Transverse colon (tissue), 4 donors: ENCODE measurements at places on chromosomes 13 and 19.

DNA sequence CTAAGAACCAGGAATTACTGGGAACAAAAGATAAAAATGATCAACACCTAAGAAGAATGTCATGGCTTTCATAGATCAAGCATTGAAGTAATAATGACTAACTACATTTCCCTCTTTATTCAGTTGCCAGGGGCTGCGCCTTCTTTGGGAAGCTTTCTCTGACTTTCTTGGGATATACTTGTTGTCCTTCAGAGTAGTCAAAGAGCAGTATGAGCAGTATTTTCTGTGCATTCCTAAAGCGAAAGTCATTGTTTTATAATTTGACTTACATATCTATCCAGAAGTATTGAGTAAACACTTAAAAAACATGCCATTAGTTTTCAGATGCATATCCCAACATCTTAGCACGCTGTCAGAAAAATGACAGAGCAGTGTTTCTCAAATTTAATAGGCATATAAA is 2412.4 kb downstream of the PCDH9 start:
- DNase-seq: no peak

DNA sequence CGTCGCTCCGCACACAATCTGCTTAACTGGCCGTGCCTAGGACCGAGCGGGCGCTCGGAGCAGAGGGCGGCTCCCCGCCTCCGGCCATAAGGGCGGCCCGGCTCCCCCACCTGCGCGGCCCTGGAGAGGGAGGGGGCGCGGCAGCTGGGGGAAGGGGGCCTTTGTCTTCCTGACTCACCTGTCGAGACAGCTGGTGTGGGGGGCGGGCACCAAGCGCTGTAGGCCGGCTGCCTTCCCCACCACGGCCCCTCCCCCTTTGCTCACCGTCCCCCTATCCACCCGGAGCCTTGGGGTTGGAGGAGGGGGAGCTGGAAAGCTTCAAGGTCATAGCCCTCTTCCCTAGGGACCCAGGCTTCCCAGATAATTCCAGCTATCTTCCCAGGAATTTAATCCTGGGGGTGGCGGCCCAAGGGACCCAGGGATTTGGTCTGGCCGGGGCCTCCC is 1.2 kb downstream of the VASP start:
- DNase-seq: peak; percentile 79

GRCh38 chr13:50026788-50027473 is 11.7 kb downstream of the KCNRG start:
- DNase-seq: no peak

DNA sequence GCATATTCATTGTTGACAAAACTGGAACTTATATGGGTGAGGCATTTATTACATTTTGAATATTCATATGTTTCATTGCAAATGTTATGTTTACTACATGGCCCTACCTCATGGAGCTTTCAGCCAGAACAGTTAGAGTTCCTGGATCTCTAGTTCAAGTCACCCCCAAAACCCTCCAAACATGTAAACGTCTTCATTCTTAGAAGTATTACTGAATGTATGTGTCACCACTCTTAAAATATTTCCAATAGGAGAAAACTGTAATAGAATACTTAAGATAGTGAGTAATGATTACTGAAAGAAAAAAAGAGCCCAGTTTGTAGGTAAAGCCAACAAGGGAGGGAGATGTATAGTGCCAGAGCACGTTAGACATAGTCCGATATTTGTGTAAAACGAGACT is 23.5 kb downstream of the URI1 start:
- no peak for DNase-seq

DNA sequence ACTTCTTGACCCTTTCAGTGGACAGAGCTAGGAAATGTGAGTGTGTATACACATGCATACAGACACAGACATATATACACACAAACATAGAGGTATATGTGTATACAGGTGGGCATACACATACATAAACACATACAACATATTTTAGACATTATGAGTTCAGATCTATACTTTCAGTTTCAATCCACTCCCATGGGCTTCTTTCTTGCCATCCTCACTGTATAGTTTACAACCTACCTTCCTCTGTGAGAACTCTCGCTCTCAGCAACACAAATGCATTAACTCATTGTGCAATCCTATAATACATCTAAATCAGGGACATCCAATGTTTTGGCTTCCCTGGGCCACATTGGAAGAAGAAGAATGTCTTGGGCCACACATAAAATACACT is 21.2 kb upstream of the SCEL start:
- no peak for DNase-seq

DNA sequence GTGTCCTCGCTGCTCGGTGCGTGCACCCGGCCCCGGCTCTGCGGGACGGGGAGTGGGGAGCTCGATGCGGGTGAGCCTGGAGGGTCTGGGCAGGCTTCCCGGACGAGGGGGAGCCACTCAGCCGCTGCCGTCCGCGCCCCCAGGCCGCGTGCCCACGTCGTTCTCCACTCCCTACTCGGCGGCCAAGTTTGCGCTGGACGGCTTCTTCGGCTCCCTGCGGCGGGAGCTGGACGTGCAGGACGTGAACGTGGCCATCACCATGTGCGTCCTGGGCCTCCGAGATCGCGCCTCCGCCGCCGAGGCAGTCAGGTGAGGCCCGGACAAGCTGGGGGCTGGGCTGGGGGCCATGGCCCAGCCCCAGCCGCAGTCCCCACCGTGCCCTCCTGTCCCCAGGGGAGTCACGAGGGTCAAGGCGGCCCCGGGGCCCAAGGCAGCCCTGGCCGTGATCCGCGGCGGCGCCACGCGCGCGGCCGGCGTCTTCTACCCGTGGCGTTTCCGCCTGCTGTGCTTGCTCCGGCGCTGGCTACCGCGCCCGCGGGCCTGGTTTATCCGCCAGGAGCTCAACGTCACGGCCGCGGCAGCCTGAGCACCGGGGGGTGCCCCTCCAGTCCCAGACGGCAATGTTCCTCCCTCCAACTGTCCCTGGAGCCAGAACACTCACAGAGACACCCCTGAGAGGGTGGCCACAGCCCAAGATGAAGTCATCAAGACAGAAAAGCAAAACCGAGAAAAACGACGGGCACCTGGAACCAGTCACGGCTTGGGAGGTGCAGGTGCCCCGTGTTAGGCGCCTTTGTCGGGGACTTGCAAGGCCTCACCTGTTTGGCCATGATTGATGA is 2.5 kb upstream of the RPL36 start:
- no peak for DNase-seq

DNA sequence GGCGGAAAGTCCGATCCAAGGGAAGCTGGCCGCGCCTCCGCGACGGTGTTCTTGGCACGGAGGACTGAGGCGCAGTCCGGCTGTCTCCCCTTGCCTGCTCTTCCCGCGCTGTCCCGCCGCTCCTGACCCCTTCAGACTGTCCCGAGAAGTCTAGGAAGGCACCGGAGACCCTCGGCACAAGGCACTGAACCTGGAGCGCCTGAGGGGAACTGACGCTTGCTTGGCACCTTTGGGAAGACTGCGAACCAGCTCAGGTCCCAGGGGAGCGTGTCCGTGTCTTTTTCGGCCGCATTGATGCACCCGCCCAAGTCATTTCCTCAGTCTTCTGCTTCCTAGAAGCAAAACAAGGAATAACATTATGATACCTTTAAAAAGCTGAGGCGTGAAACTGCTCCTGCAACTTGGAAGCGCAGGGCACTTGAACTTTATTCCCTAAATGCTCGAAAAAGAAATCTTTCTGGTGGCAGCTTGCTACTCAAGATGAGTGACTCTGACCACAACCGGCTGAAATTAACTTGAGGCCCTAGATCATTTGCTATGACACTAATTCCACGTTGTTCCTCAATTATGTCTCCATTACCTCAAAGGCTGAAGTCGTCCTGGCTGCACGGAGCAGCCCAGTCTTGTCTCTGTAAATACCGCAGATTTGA is 735 bp upstream of the FLT1 start:
- DNase-seq: no peak

- DNase-seq: no peak
These were observed 543.1 kb upstream of the SLITRK5 start for GRCh38 chr13:87128036-87128435.

- DNase-seq: no peak
These were observed 567 bp downstream of the ALKBH6 start for GRCh38 chr19:36013280-36014011.

DNA sequence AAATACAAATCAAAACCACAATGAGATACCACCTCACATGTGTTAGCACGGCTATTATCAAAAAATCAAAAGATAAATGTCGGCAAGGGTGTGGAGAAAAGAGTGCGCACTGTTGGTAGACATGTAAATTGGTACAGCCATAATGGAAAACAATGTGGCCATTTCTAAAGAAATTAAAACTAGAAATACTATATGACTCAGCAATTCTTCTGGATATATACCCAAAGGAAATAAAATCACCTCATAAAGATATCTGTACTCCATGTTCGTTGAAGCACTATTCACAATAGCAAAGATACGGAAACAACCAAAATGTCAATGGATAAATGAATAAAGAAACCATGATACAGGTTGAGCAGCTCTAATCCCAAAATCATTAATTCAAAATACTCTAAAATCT is 30.8 kb downstream of the VWA8 start:
- no peak for DNase-seq

- DNase-seq: no peak
These were observed 4.3 kb upstream of the VSTM2B start for GRCh38 chr19:29521291-29522075.

DNA sequence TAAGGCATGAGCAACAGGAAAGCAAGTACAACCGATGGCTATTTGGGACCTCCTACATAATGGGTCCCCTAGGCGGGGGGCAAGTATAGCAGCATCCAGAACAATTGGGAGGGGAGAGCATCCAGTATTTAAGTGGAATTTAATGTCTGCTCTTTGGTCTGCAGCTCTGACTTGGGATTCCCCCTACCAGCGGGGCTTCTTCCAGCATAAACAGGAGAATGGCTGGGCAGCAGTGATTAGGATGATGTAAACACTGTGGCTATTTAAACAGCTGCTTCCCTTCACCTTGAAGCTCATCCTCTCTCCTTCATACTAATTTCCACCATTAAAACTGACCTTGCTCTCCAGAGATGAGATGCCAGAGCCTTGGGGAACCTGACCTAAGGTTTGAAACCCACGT is 73.9 kb upstream of the OXGR1 start:
- DNase-seq: no peak

DNA sequence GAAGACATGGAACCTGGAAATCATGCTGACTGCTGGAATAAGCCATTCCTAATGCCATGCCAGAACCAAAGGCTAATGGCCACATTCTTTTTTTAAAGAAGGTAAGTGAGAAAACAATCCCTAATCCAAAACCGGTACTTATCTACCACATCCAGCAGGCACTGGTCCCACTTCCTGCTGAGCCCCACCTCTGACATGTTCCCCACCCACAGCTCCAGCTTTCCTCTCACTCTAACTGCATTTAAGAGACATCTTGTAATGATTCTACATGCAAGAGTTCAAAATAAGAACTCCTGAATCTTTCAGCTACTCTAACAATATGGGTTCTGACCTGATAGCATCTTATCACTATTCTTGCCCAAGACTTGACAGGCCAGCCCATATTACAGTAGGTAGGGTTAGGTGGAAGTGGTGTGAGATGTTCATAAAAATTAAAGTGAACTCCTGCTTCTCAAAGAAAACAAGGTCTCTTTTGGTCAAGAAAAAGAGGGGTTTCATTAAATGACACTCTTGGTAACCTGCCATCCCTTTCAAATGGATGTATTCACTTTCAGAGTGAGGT is 41.9 kb downstream of the N4BP2L2 start:
- no peak for DNase-seq

DNA sequence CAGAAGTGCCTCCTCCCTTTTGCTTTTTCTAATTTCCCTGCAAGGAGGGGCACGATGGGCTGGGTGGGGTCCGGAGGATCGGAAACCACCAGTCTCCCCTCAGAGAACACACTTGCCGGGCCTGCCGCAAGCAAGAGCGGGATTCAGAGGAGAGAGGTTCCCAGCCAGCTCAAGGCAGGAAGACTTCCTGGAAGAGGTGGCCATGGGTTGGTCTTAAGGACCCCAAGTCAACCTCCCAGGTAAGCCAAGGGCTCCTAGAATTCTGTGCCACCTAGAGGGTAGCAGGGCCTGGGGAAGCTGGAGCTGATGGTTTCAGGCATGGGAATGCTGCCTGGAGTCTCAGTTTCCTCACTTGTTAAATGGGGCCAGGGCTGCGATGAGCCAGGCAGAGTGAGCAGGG is 30.4 kb upstream of the ADGRE5 start:
- DNase-seq: no peak

- DNase-seq: no peak
These were observed 536.5 kb downstream of the PCDH9 start for GRCh38 chr13:66693656-66694055.

- DNase-seq: no peak
These were observed 20.8 kb downstream of the ERICH6B start for GRCh38 chr13:45594764-45595163.
